ENCODE measurements at places on chromosomes 7 and 10.
A peak's percentile ranks its signal among the peaks of the same experiment; 100 is the strongest.

DNA sequence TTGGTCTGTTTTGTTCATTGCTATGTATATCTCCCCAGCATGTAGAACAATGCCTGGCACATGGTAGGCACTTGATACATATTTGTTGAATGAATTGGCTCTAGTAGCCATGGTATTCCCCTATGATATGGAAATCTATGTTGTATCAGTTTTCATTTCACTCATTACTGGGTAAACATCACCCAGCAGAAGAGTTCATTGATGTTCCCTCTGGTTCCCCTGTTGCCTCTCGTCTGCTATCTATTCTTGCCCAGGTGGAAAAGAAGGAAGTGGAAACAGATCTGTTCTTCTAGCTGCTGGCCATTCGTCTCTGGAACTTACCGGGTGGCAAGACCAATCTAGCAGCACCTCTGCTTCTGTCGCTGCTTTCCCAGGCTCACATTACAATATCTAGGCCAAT is 71.5 kb downstream of the LRRC4 start:
- no peak for DNase-seq

DNA sequence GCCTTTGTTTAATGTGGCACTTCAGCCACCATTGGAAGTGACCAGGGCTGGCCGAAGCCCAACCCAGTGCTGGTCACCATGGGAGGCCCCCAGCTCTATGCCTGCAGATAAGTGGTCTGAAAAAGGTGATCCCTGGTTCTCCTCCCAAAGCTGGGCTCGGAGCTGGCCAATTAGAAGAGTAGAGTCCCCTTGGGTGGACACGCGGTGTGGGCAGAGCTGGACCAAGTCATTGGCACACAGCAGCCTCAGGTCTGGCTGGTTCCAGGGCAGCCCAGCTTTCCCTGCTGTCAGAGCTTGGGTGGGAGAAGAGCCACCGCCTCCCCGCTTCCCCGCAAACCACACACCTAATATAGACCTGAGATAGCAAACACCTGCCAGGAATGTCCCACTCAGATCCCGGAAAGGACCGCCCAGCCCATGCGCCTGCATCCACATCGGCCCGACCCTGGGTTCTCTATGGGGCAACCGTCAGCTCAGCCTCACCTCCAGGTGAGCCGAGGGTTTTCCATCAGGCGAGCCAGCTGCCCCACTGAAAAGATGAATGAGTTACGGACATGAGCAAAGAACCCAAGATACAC is 84.3 kb downstream of the TCERG1L start:
- no peak for DNase-seq

- DNase-seq = no peak
Measured at GRCh38 chr7:24609570-24609969, 36.3 kb downstream of the PALS2 start.

DNA sequence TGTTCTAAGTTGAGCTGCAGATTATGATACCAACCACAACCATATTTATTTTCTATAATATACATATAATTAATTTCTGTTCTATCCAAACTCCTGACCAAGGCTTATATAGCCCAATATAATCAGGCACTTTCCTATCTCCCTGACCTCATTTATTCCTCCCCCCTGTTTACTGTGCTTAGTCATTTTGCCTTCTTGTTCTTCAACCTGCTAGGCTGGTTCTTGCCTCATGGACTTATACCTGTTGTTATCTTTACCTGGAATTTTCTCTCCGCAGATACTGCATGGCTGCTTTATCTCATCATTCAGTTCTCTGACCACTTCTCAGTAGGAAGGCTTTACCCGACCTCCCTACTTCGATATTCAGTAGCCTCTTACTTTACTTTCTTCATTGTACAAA is 24.9 kb upstream of the FAM3C start:
- DNase-seq = no peak

DNA sequence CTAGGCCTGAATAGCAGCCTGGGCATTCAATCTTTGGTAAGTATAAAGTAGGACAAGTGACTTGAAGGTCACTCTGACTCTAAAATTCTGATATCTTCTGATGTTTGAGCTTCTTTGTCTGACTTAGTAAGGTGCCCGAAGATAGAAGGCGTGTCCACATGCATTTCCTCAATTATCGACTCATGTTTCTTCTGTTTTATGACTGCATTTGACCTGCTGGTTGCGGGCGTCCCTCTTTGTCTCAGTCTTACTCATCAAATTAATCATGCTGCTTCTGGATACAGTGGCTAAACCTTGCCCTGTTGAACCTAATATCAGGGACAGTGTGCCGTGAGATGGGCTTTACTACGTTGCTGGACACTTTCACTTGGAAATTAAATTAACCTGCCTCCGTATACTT is 534.1 kb downstream of the SDK1 start:
- DNase-seq = no peak

- DNase-seq = no peak
Measured at GRCh38 chr10:118355234-118355633, 13.1 kb upstream of the FAM204A start.

DNA sequence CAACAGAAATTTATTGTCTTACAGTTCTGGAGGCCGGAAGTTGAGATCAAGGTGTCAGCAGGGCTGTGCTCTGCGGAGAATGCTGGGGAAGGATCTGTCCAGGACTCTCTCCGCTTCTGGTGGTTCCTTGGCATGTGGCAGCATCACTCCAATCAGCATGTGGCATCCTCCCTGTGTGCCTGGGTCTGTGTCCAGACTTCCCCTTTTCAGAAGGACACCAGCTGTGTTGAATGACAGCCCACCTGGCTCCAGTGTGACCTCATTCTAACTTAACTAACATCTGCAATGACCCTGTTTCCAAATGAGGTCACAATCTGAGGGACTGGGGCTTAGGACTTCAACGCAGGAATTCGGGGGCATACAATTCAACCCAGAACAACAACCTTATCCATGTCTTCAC is 141.9 kb downstream of the BMS1 start:
- DNase-seq = no peak

GRCh38 chr10:113454341-113455061 is 98.4 kb upstream of the HABP2 start:
- peak; percentile 79 for DNase-seq

- peak; percentile 31 for DNase-seq
Measured at GRCh38 chr10:131698232-131698631, 202.6 kb upstream of the PPP2R2D start.

DNA sequence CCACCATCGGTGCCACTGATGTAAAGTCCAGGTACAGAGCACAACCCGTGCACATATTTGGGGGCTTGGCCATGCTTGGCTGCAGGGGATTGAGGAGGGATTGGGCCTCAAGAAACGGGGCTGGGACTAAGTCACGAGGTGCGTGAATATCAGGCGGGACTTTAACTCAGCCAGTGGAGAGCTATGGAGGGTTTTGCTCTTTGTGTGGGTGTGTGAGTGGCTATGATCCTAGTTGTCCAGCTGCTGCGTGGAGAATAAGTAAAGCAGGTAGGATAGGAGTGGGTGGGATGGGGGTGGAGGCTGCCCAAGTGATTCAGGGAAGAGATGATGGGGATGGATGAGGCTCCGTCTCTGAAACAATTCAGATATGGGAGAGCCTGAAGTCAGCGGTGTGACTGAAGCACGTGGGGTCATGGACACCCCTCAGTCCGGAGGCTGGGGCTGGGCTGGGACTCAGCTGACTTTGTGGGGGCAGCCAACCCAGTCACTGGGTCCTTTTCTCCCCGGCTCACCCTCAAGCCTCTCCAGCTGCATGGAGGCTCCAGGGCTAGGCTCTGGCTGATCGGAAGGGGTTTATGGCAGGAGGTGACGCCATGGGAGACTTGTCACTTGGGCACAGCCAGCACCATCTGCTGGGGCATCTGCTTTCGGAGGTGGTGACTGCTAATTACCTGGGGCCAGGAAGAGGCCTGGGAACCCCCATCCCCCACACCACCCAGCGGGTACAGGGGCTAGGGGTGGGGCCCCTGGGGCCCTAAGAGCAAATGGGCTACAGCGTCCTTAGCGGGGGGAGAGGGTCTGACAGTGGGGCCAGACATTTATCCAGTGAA is 1.7 kb upstream of the LFNG start:
- DNase-seq = no peak

All from upper lobe of right lung (tissue), 1 donor.